KBM-7 (cell line): ENCODE measurements at places on chromosomes 16 and 17.

DNA sequence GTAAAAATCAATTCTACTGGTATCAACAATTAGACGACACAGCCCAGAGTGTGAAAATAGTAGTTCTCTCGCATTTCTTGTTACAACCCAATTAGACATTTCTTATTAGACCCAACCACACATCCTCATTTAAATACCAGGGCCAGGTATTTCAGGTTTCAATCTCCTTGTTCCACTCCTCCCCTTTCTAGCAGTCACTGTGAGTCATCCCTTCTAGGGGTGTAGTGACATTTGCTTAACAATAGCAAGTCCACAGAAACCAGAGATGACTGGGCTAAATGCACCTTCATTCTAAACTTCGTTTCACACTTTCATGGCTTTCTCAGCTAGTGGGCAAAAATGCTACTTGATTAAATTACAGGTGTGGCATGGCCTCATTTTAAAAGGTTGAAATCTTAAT lies 116.9 kb upstream of the CACNG3 start:
- DNase-seq = no peak

GRCh38 chr17:13957636-13958035 lies 111.7 kb upstream of the COX10 start:
- no peak for DNase-seq

GRCh38 chr17:38568274-38568673 lies 37.5 kb downstream of the SRCIN1 start:
- DNase-seq = no peak

- DNase-seq = no peak
These were observed 57.8 kb upstream of the CIBAR2 start for GRCh38 chr16:85170066-85170491.

DNA sequence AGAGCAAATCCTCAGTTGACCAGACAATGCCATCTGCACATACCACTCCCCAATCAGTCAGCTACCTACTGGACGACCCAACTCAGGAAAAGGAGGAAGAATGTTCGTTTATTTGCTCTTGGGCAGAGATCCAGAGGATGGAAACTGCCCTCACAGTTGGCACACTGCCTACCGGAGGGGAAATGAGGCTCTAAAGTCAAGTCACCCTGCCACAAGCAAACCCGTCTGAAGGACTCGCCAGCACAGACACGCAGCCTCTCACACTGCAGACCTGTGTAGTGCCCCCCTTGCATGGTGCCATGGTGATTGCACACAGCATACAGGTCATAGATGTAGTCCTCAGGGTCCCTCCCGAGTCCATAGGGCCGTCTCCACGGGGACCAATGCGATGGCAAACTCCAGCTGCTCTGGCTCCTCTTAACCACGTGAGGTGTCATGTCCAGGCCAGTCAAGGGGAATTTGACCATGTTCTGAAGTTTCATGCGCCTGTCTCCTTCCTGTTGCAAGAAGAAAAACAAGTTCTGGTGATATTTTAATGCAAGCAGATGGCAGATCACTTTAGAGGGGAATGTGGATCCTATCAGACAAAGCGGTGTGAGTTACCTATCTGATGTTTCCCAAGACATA lies 69.5 kb downstream of the USP31 start:
- DNase-seq = no peak

- no peak for DNase-seq
These were observed 291.9 kb upstream of the ZFHX3 start for GRCh38 chr16:73339821-73340220.

DNA sequence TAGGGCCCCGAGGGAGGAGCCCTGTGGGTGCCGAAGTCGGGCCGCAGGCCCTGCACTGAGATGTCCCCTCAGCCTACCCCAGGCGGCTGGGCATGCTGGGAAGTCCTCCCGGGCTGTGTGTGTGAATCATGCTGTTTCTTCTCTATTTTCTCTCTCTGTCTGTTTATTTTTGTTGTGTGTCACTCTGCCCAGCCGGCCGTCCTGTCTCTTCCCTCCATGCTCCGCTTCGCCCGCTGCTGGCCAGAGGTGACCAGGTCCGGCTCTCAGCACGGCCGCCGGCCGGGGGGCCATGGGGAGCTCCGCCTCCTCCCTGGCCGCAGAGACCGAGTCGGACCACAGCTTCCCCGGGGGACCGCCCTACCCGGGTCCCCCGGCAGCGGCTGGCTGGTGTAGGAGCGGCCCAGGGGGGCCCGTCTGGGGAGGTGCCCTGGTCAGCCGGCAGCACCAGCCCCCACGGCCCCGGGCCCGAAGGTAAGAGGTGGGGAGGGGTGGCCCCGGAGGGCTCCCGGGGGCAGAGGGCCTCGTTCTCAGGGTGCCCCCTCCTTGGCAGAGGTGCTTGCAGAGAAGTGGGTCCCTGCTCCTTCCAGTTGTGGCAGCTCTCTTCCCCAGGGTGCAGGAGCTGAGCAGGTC lies 12.5 kb downstream of the CAPN15 start:
- no peak for DNase-seq

GRCh38 chr16:48291303-48291702 lies 44.0 kb upstream of the ABCC11 start:
- DNase-seq = no peak

DNA sequence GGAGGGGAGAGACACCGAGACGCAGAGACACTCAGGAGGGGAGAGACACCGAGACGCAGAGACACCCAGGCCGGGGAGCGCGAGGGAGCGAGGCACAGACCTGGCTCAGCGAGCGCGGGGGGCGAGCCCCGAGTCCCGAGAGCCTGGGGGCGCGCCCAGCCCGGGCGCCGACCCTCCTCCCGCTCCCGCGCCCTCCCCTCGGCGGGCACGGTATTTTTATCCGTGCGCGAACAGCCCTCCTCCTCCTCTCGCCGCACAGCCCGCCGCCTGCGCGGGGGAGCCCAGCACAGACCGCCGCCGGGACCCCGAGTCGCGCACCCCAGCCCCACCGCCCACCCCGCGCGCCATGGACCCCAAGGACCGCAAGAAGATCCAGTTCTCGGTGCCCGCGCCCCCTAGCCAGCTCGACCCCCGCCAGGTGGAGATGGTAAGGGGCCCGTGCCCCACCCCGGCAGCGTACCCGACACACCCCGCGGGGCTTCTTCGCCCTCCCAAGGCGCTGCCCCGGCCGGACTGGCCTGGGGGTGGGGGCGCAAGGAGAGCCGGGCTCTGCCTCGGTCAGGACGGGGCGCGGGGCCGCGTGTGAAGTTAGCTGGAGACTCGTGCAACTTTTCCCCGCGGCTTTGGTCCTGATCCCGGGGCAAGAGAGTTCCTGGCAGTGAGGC lies 427 bp downstream of the PPP1R1B start:
- no peak for DNase-seq

- DNase-seq = no peak
These were observed 421.2 kb downstream of the CDH11 start for GRCh38 chr16:64700628-64701027.

- DNase-seq = no peak
These were observed 4.7 kb upstream of the CMTM1 start for GRCh38 chr16:66561381-66562080.

GRCh38 chr17:67573987-67574657 lies 143.6 kb upstream of the NOL11 start:
- DNase-seq = no peak

DNA sequence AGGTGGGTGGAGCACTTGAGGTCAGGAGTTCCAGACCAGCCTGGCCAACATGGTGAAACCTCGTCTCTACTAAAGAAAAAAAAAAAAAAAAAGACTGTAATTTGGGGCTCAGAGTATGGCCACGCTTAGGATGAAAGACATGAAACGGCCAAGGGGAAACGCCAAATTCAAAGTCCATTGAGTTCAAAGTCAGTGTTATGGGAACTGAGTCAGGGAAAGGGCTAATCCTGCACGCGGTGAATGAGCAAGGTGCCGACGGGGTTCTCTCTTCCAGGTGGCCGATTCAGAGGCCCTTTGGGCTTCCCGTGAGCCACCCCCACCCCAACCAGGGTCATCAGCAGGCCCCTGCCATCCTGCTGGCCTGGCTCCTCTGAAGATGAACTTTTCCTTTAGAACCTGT lies 7.5 kb upstream of the OSGIN1 start:
- no peak for DNase-seq

- no peak for DNase-seq
These were observed 15.6 kb downstream of the MRPS23 start for GRCh38 chr17:57834146-57834741.

- DNase-seq = peak; percentile 48
These were observed 1.2 kb downstream of the QPRT start for GRCh38 chr16:29680180-29680598.

DNA sequence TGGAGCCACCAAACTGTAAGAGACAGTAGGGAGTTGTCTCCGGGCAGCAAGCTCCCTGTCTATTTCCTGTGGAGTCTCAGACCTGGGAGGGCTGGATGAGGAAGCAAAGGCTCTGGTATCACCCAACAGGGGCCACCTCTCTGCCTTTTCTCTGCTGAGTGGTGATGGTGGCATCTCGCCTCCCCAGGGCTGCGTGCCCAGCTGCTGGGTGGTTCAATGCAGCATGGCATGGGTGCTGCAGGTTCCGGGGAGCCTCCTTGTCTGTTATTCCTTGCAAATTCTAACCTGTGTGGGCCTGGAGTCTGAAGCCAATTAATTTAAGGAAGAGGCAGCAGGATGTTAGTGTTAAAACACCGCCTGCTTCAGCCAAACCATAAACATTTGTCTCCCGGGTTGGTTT lies 78.2 kb downstream of the CCDC182 start:
- no peak for DNase-seq

GRCh38 chr17:11082559-11082958 lies 158.5 kb upstream of the SHISA6 start:
- no peak for DNase-seq

GRCh38 chr16:55815320-55815719 lies 17.6 kb downstream of the CES1 start:
- DNase-seq = no peak

DNA sequence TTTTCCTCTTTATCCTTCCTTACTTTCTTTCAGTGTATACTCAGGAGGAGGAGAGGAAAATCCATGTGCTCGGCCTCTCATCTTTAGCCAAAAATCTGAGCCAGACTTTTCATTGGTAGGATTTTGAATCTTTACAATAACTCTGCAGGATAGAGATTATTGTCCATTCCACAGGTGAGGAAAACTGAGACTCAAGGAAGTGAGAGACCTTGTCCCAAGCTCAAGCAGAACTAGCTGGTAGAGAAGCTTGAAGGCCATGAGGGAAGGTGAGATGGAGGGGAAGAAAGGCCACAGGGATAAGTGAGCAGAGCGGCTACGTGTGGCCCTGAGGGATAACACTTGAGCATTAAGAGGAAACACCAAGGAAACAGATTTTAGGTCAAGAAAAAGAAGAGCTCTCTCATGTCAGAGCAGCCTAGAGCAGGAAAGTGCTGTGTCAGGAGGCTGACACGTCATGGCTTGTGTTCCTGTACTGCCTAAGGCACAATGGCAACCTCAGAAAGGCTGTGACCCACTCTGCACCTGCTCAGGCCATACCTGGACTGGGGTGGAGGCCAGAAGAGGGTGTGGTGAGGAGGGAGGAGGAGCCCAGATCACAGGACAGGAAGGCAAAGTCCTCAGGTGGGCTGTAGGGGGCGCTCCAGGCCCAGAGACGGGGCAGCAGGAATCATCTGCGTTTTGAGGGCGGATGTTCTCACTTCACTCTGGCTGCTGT lies 11.9 kb downstream of the MT4 start:
- peak; percentile 84 for DNase-seq

DNA sequence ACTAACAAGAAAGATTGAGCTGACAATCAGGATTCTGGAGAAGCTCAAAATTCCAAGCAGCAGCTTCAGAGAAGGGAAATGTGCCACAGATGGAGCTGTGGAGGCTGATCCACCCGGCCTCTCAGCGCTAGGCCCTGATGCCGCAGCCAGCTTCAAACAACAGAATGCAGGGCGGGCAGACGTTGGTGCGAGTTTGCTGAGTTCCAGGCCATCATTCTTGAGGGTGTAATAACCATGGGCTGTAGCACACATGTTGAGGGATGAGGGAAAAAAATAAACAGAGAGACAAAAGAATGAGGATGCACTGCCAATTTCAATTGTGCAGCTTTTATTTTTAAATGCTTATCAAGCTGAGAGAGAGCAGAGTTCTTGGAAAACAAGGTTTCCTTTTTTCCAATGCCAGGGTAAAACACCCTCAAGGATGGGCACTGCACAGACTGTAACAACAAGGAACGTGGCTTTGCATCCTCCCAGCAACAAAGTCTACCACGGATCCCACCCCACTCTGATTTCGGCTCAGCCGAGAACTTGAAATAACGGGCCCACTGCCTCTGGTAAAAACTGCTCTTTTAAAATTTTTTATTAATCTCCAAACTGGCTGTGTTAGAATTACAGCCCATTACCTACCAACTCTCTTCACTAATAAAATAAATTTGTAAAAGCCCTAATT lies 90.2 kb downstream of the SMG6 start:
- no peak for DNase-seq
